Stimulated activated CD8-positive, alpha-beta memory T cell treated with anti-CD3 and anti-CD28 coated beads, Interleukin-4, amount 100 ng/mL, for 1 hour (primary cell): ENCODE measurements at places on chromosomes 11 and 22.

DNA sequence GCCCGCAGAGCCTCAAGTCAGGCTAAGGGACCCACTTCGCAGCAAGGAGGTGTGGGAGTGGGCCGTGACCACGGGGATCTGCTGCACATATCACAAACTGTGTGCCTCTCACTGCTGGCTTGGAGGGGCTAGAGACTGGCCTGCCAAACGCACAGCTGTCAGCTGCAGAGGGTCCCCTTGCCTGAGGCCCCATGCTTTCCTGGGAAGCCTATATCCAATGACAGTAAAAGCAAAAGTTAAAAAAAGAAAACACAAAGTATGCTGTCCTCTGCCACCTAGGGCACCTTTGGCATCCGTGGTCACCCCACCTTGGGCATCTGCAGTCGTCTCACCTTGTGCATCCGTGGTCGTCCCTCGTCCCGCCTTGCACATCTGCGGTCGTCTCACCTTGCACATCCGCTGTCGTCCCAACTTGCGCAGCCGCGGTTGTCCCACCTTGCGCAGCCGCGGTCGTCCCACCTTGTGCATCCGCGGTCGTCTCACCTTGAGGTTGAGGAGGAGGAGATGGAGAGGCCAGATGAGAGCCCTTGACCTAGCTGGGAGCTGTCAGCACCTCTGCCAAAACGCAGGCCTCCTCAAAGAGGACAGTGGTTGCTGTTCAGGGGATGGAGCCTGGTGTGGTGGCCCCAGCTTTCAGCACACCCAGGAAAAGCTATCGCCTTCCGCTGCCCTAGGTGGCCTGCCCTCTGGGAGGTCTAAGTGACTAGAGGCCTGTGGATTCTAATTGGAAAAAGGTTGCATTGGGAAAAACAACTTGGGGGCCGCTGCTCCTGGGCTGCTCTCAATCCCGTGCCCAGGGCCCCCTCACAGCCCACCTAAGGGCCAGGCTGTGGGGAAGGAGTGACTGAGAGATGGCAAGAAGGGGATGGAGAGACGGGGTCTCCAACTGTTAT, 90.5 kb downstream of the MYEOV start:
- no peak for DNase-seq

- DNase-seq, result no peak
Measured at GRCh38 chr11:9834291-9834690, 170.4 kb downstream of the SWAP70 start.

DNA sequence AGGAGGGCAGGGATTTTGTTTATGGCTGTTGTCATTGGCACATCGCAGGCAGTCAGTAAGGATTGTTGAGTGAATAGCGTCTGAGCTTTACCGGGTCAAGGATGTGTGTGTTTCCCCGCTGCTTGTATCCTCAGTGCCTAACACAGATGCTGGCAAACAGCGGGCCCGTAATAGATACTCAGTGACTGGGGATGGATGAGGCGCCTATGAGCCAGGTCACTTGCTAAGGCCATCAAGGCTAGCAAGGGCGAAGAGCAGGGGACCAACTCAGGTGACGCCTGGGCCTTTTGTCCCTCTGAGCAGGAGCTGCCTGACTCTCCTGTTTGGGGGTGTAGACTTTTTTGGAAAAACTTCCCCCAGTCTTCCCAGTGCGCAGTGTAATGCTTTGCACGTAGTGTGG, 118.1 kb downstream of the HIPK3 start:
- no peak for DNase-seq

- DNase-seq, result no peak
Measured at GRCh38 chr11:69079661-69080256, 31.0 kb downstream of the TPCN2 start.

DNA sequence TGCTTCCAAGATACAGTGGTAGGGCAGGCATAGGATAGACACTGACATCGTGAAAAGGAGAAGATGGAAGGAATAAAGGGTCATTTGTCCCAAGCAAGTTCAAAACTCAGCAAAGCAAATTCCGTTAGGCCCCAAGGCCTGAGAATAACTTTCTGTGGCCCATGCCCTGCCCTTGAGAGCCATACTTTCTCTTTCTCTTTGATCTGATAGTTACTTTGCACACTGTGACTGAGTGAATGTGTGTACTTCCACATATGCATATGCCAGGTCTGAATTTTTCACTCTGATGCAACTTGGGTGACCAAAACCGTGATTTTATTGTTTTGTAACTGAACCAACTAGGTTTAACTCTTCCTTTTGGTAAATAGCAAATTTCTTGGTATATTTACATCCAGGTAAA, 371.5 kb downstream of the RAB38 start:
- no peak for DNase-seq

DNA sequence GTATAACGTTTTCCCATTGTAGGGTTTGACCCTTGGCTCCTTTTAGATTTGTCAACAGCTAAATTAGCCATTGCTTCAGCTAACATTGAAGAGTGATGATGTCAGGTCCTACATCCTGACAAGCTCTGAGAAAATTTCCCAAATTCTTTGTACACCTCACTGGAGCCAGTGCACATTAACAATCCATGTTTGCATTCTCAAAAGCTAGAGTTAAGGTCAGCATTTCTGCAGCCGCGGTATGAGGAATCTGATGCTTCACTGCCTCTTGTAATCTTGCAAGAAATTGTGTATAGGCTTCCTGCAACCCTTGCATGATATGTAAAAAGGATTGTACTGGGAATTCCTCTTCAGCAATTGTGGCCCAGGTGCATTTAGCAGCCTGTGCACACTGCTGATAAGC, 33.1 kb upstream of the NCAM1 start:
- no peak for DNase-seq

DNA sequence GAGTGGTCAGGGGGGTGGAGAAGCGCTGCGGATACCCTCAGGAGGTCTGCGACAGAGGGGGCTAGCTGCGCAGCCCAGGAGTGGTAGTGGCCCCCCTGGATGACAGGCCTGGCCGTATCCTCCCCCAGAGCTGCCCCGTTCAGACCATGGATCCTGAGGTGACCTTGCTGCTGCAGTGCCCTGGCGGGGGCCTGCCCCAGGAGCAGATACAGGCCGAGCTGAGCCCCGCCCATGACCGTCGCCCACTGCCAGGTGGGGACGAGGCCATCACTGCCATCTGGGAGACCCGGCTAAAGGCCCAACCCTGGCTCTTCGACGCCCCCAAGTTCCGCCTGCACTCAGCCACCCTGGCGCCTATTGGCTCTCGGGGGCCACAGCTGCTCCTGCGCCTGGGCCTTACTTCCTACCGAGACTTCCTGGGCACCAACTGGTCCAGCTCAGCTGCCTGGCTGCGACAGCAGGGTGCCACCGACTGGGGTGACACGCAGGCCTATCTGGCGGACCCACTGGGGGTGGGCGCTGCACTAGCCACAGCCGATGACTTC, 505 bp downstream of the NUDT22 start:
- DNase-seq, result no peak

- no peak for DNase-seq
Measured at GRCh38 chr11:78659326-78660270, 84.9 kb upstream of the NARS2 start.

DNA sequence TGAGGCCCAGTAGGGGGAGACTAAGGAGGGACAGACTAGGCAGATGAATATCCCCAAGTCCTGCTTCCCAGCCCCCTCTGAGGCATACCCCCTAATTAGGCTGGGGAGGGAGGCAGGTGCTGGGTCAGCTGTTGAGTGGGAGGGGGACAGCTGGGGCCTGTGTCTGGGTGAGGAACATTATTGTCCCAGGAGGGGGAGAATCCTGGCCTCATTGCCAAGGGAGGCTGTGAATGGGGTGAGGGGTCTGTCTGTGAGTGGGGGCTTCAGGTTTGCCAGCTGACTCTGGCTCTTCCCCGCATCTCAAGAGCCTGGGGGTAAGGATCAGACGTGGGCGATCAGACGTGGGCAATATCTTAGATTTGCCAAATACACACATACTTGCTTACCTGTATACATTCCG, 2.1 kb downstream of the INPPL1 start:
- DNase-seq, result no peak

- DNase-seq, result no peak
Measured at GRCh38 chr11:35223371-35223796, 84.4 kb downstream of the CD44 start.

- DNase-seq, result no peak
Measured at GRCh38 chr11:9528573-9529333, 44.7 kb upstream of the WEE1 start.

DNA sequence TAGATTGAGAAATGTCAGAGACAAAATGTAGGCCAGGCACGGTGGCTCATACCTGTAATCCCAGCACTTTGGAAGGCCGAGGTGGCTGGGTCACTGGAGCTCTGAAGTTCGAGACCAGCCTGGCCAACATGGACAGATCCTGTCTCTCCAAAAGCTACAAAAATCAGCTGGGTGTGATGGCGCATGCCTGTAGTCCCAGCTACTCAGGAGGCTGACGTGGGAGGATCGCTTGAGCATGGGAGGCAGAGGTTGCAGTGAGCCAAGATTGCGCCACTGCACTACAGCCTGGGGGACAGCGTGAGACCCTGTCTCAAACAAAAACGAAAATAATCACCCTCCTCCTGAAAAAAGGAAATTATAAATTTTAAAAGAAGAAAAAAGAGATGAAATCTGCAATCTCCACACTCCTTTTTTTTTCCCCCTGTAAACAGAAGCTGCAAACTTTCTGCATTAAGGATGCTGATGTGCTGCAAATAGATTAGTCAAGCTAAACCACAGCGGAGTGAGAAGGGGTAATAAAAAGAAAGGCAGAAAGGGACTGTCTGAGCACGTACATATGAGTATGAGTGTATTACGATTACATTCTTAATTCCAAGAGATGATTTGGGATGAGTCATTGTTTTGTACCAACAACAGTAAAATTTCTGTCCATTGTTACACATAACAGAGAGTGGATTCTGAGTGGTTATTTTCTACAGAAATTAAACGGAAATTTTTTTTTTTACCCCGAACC, 87.3 kb downstream of the SIK3 start:
- no peak for DNase-seq

DNA sequence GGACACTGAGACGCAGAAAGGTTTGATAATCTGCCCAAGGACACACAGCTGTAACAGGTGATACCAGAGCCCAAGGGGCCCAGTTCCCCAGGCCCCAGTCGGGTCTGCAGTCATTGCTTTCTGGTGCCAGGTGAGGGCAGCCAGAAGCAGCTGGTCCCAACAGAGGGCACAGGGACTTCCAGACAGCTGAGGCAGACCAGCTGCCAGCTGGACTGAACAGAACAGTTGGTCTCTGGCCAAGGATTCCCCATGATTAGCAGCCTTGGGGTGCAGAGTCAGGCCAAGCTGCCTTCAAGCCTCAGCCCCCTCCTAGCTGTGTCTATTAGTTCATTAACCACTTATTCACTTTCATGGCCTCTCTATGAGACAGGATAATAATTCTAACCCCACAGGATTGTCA, 105.6 kb downstream of the RRAS2 start:
- no peak for DNase-seq
